ENCODE measurements at places on chromosomes 3 and 15.
A peak's percentile ranks its signal among the peaks of the same experiment; 100 is the strongest.

DNA sequence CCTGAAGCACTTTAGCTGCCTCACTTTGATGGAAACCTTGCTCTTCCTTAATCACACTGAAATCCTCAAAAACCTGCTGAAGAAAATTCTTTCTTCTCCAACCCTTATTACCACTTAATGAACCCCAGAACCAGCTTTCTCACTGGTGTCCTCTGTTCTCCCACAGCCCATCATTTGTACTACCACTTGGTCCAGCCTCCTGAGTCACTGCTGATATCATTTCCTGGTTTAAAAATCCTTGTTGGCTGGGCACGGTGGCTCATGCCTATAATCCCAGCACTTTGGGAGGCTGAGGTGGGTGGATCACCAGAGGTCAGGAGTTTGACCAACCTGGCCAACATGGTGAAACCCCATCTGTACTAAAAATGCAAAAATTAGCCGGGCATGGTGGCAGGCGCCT, 418.6 kb upstream of the KCNMB2 start:
- DNase-seq = no peak

DNA sequence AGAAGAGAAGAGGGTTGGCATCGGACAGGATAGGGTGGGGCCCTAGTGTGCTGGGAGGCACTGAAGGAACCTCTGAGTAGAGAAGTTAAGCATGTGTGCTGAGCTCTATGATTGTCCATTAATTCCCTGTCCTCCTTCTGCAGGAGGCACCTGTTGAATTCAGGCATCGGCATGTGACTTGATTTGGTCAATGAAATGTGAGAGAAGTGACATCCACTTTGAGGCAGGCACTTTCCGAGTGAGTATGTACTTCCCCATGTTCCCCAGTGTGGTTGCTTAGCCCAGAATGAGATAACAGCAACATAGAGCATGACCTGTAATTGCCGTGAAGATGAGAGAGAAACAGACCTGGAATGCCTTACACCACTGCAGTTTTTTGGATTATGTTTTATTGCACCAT, 224.8 kb downstream of the RPLP1 start:
- DNase-seq = no peak

DNA sequence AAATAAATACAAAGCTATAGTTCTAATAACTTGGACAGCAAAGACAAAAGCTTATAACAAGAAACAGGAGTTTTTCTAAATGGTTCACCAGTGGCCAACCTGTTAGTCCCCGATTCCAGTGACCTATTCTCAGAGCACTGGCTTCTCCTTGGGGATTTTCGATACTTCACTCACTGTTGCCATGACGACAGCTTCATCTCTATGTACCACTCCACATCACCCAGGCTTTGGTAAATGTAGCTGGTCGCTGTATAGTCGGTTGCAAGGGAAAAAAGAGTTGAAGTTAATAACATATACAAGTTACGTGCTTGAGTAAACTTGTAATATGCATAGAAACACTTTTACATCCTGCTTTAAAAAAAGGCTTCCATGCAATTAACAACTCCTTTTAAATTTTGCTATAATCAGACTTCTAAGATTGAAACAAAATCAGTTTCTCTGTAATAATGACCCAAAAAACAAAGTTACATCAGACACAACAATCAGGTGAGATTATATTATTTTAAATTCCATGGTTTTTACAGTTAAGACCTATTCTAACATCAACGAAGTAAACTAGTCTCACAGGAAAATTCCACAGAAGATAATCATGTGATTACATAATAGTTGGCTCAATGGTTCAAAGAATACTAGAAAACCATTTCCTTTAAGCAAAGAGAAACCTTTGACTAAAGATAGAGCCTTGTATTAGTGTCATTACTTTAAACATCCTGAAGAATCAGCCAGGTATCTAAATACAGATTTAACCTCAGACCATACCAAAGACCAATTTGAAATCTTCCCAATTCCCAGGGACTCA, 2.9 kb downstream of the CCNL1 start:
- peak; percentile 22 for DNase-seq

DNA sequence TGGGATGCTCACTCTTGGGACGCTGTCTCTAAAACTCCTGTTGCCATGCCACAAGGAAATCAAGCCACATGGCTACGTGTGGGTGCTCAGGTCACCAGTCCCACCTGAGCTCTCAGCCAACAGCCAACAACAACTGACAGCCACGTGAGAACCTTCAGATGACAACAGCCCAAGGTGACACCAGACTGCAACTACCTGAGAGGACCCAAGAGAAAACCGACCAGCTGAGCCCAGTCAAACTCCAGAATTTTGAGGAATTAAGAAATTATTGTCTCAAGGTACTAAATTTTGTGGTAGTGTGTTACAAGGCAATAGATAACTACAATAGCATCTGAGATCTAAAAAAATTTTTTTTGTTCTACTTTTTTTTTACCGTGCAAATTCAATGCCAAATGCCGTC, 75.2 kb downstream of the ITGA11 start:
- DNase-seq = no peak

GRCh38 chr15:57054204-57054750, 135.8 kb downstream of the TCF12 start:
- no peak for DNase-seq

- no peak for DNase-seq
Measured at GRCh38 chr15:28246605-28247004, 75.4 kb downstream of the HERC2 start.

GRCh38 chr3:128426128-128426921, 40.4 kb downstream of the DNAJB8 start:
- DNase-seq = peak; percentile 55

GRCh38 chr3:161035711-161036110, 69.4 kb downstream of the B3GALNT1 start:
- no peak for DNase-seq

DNA sequence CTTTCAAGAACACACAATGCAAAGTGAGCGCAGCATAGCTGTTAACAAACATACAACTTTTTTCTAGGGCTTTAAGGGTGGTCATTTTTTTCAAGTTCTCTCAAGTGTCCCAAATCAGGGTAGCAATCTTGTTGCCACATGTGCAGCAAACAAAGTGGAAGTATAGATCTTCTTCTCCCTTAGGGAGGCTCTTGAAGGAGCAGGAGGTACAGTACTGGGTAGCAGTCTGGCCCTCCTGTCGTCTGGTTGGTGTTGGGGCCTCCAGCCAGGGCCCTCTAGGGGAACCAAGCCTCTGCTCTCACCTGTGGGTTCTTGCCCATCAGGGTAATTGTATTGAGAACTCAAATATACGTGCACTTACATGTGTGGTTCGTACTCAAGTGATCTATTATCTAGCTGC, 25.8 kb downstream of the MKRN2 start:
- DNase-seq = no peak

- DNase-seq = no peak
Measured at GRCh38 chr3:70861234-70861633, 548.8 kb upstream of the MDFIC2 start.

DNA sequence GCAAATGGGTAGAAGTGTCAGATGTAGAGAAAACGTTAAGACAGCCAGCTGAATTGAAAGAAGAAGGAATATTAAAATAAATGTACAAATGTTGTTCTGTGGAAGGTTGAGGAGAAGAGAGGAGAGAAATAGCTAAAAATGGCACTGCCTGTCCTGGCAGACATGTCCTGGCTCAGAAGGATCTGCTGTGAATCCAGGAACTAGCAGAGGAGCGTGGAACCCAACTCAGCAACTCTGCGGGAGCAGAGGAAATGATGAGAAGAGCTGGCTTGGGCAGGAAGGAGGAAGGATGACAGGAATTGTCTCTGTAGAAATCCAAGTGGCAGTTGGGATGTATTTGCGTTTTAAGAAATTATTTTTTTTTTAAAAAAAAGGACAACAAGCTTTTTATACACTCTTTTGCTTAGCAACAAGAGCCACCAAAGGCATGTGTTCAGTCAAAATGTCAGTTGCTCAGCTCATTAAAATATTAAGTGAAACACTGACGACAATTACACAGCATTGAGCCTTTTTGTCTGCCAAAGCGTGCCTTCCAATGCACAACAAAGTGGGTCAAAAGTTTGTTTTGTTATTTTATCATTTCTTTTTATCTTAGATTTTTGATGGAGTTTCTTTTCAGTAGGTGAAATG, 16.1 kb downstream of the NANOGP8 start:
- DNase-seq = no peak

DNA sequence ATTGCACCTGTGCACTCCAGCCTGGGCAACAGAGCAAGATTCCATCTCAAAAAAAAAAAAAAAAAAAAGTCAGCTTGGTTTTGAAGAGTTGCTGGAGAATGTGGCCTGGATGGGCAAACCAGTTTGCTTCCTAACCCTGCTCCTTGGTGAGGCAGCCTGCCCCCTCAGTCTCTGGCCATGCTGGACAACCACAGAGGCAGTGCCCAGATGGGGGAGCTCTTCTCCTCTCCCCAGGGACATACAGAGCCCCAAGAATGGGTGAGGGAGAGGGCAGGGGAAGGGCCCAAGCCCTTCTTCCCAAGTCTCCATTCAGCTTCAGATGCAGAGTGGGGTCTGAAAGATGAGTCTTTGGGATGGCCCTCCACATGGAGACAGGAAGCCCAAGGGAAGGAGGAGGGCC, 27.9 kb downstream of the CD276 start:
- DNase-seq = no peak

DNA sequence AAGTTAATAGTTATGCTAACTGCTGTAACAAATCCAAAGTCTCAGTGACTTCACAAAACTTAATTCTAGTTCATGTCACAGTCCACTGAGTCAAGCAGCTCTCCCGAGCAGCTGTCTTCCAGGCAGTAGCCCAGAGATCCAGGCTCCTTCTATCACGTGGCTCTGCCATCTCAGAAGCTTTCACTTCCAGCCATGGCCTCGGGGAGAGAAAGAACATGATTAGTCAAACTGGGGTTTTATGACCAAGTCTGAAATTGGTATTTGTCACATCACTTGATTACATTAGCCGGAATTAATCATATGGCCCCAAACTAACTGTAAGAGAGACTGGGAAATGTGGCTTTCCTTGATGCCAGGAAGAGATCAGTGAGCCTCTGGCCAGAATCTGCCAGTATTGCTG, 70.2 kb upstream of the DGKG start:
- no peak for DNase-seq

DNA sequence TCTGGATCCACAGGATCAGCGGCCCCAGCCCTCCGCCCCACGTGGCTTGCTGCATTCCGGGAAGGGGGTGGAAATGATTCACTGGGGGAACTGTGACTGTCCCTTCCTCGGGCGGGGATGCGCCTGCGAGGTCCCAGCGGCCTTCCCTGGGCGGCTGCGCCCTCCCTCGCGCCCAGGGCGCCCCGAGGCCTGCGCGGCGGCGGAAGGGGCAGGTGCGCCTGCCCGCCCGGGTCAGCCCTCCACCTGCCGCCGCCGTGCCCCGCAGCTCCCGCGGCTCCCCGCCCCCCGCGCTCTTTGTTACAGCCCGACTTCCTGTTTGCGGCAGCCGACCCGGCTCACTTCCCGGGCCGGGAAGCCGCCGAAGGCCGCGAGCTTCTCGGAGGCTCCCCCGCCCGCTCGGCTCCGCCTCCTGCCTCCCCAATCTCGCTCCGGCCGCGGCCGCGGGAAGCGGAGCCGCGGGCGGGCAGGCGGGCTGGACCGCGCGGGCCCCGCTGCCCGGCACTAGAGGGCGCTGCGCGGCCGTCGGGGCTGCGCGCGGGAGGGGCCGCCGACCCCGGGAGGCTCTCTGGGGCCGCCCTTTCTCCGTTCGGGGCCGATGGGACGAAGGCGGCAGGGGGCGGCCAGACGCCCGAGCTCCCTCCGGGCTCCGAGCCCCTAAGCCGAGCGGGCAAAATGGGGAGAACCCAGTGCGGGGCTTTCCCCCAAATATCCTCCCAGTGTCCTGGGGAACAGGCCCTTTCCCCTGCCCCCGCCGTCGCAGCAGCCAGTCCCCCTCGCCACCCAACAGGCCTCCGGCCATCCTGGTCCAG, 11.5 kb upstream of the CHAC1 start:
- DNase-seq = peak; percentile 85

DNA sequence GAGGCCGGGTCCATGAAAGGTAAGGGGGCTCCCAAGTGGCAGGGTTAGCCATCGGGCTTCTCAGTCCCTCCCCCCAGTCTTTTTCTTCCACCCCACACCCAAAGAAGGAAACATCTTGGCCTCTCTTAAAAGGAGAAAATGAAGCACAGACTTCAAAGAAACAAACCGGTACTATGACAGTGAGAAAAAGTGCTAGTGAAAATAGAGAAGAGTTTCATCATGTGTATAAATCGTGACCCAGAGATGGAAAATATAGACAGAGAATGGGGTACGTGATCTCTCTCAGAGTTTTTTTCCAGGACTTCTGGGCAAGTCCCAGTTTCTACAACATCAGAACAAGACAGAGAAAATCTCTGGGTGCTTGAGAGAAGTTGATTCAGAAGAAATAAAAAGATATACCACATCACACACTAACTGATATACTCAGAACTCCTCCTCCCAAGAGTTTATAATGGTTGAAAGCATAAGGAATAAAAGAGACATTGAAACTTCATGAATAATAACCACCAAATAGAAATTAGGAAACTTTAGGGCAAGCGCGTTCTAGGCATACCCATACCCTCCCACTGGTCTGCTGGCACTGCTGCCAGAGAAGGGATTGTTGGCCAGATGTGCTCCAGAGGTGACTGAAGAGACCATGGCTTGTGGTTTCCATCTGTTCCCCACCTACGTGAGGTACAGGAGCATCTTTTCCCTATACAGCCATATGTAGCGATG, 318.9 kb upstream of the CHRM5 start:
- DNase-seq = no peak

- DNase-seq = no peak
Measured at GRCh38 chr3:116140100-116140689, 305.1 kb downstream of the LSAMP start.

GRCh38 chr3:117252651-117253050, 543.1 kb downstream of the TUSC7 start:
- DNase-seq = no peak

DNA sequence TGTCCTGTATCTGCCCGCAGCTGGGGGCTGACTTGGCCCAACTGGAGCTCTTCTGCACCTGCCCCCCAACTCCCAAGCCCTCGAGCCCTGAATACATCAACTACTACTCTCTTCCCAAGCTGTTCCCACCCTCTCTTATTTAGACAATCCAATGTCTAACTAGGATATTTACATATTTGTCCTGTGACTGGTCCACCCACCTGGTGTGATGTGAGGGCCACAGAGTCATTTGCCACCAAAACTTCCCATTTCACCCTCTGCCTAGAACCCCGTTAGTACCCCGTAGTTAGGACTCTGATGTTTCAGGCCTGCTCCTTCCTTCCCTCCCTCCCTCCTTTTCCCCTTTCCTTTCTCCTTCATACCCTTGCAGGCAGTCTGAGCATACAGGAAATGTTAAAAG, 6.4 kb downstream of the CPLX3 start:
- no peak for DNase-seq

GRCh38 chr15:31236184-31237042, 90.2 kb upstream of the KLF13 start:
- peak; percentile 87 for DNase-seq

Data from left lung (tissue), 14 donors.